IPS-NIHi11 (cell line): ENCODE measurements at places on chromosomes 5 and 9.

- no peak for DNase-seq
Measured at GRCh38 chr5:174303035-174303434, 257.5 kb downstream of the NSG2 start.

GRCh38 chr5:166624573-166624972 is 1666.9 kb upstream of the WWC1 start:
- DNase-seq: peak; percentile 8

DNA sequence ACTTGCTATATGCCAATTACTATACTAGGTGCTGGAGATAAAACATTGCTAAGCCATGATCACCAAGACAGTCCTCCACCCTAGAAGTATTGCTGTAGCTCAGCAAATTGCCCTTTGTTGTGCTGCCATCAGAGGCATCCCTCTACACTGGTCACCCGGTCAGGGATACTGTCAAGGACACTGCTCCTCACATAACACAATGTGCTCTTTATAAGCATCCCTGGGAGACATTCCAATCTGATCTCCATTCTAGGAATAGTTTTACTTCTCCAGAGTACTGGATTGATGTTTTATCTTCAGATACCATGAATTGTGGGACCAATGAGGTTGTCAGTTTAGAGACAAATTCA is 10.4 kb upstream of the DNAJA1 start:
- peak; percentile 9 for DNase-seq

- peak; percentile 43 for DNase-seq
Measured at GRCh38 chr5:79471556-79471955, 42.4 kb downstream of the HOMER1 start.

GRCh38 chr9:14627513-14627912 is 65.7 kb downstream of the ZDHHC21 start:
- no peak for DNase-seq

GRCh38 chr5:140113180-140113698 is 670 bp upstream of the PURA start:
- DNase-seq: peak; percentile 39

- no peak for DNase-seq
Measured at GRCh38 chr9:131733541-131734061, 6.3 kb downstream of the RAPGEF1 start.

- peak; percentile 36 for DNase-seq
Measured at GRCh38 chr5:149759986-149760853, 30.1 kb downstream of the PPARGC1B start.
